ENCODE measurements at places on chromosomes 6 and 20.

DNA sequence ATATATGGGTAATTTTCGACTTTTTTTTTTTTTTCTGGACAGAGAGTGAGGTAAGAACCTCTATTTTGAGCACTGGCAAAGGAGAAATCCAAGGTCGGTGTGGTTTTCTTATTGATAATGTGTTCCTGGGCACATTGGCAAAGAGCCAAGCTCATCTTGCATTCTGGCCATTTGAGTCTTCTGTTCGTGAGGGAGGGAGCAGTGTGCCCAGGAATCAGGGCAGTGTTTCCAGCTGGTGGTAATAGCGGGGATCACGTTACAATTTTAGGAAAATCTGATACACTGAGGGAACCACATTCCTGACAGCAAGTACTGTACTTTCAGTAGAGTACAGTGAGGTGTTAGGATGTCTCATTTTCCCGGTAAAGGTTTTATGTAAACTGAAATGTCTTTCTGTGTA is 442.3 kb upstream of the MAP3K7 start:
- peak; percentile 50 for DNase-seq

- no peak for DNase-seq
Measured at GRCh38 chr6:32146687-32147086, 5.1 kb downstream of the PRRT1 start.

GRCh38 chr6:36027501-36028087 is at the start of gene MAPK14:
Gene MAPK14 (plus strand): TSS chr6:36027808. CDS start chr6:36028158, 350 bp downstream.
- peak; percentile 100 for DNase-seq

DNA sequence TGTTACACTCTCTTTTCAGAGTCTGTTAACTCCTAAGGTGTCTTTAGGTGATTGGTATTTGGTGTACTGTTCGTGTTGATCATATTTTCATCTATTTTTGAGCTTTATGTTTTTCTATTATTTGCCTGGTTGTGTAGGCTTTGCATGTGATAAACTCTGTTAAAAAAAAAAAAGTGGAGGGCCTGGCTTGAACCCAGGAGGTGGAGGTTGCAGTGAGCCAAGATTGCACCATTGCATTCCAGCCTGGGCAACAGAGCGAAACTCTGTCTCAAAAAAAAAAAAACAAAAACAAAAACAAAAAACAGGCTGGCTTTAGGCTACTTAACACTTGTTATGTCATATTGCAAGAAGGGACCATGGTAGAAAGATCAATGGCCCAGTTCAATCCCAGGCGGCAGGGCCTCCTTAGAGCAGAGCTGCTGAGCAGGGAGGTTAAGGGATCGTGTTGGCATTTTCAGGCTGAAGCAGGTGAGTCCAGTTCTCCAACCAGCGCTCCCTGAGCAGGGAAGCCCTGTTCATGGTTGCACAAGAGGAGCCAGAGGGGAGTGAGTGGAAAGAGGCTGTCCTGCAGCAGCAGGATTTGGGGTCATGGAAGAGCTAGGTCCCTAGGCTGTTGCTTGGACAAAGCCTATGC is 8.5 kb downstream of the PYGB start:
- no peak for DNase-seq

DNA sequence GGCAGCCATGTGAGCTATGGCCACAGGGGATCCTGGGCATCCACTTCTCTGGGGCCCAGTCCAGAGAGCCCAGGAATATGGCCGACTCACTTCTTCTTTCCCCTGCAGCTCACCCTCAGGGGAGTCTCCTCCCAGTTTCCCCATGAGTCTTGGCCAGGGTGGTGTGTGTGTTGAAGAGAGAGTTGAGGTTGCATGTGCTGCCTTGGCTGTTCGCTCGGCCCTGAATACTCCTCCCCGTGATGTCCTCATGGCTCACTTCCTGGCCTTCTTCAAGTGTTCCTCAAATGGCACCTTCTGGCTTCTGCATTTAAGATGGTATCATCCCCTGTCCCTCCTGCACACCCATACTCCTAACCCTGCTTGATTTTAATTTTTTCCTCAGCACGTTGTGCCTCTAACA is 3.2 kb upstream of the TREML1 start:
- DNase-seq: no peak

DNA sequence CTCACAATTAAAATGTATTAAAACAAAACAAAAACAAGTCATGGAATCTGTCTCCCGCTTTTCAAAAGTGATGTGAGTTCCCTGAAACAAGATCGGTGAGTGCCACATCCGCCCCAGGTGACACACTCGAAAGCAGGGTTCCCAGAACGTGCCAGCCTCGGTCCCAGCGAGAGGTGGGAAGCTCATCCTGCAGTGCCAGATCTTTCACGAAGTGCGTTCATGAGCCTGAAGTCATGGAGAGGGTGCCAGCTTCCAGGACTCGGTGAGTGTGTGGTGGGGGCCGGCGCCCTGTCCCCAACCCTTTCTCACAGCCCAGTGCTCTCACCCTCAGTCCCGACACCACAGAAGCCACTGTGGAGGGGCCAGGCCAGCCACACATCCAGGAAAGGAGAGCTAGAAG is 127.4 kb downstream of the WDR27 start:
- DNase-seq: no peak

DNA sequence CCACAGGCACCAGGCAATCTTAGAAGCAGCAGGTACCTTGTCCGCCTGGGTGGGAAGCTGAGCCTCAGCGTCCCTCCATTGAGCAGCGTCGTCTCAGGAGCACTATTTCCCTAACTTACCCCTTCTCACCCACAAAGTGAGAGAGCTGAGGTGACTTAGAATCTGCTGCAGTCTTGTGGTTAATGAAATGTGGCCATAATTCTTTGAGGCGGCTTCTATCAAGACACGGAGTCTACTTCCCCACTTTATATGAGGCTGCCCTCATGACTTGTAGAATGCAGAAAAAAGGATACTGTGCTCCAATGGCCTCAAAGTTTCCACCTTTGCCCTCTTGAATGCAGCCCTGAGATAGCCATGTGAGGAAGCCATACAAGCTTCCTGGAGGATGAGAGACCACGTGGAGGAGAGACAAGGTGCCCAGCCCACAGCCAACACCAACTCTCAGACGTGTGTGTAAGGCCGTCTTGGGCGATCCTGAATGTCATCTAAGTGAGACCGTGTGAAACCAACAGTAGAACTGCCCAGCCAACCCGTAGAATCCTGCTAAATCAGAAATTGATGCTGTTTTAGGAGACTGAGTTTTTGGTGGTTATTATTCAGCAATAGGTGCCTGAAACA is 9.1 kb upstream of the TAGAP start:
- no peak for DNase-seq

DNA sequence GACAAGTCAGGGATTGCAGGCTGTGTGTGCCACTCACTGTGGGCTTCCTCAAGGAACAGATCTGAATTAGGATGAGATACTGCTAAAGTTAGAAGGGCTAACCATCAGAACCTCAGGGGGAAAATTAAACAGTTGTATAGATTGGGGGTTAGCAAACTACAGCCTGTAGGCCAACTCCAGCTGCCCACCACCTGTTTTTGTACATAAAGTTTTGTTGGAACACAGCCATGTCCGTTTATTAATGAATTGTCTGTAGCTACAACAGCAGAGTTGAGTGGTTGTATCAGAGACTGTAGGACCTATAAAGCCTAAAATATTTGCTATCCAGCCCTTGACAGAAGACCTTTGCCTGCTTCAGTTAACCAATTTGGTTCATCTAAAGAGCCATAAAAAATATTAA is 127.2 kb upstream of the ECI2 start:
- no peak for DNase-seq

DNA sequence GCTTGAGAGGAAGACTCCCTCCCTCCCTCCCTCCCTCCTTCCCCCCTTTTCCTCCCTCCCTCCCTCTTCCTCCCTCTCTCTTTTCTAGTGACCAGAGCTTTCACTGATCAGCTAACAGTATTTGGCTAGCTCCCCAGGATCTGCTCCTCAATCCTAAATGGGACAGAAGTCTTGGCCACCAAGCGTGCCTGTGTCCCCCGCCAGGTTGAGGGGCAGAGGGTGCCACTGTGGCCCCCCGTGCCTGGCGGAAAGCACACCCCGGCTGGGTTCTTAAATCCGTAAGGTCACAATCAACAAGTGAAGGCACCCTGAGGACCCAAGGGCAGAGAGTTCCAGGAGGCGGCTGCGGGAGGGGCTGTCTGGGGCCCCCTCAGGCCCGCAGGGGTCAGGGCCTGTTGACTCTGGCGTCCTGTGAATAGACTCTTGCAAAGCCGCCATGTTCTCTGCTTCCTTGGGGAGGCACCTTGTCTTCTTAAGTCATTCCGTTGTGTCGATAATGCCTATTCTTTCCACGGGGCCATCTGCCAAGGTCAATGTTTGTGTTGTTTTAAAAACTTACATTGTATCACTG is 38.9 kb upstream of the STX16 start:
- no peak for DNase-seq

DNA sequence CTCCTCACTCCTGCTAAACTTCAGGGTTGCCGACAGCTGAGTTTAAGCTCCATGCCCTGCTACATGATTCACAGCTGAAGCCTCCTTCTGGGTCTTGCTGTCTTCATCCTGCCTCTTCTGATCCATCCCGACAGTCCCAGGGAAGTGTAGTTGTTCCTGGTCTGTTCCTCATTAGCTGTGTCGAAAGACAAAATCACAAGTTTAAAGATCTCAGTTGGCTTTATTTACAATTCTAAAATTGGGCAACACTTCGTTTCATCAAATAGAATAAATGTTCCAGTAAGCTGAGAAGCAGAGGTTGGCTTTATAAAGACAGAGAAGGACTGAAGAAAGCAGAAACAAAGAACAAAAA is 4.1 kb upstream of the SLC2A10 start:
- DNase-seq: no peak

DNA sequence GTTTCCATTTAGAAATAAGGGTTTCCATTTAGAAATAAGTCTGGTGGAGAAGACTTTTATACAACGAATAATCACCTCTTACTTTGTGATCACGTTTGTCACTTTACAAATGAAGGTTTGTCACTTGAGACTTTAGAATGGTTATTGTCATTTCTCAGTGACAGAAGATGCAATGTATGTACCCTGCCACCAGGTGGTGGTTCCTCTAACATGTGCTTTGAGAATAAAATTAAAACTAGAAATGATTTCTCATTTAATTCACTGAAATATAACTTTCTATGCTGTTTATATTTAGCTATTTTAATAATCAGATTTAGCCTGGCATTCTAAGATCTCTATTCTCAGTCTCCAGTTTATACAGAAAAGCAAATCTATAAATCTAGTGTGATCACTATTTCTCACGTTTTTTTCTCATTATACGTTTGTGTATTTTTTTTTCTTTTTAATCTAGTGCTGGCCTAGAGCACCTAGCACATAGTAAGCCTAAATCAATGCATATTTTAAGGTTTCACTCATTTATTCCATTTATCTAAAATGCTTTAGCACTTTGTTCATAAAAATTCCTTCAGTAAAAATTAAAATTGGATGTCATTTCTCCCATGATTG is 57.4 kb upstream of the TFAP2D start:
- peak; percentile 23 for DNase-seq

DNA sequence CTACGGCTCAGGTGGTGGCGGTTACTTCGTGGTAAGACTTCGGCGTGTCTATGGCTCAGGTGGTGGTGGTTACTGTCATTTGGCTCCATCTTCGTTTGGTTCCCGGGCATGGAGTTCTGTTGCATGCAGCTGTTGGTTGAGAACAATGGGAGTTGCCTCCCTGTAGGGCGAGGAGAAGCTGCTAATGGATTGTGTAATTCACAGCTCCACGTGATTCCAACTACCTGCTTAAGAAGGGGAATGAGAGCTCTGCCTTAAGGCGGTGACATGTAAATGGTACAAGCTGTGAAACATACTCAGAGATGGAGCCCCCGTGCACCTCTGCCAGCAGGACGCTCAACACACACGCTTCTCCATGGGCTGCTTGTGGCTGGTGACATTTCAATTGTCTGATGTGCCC is 12.4 kb upstream of the DACT2 start:
- no peak for DNase-seq

DNA sequence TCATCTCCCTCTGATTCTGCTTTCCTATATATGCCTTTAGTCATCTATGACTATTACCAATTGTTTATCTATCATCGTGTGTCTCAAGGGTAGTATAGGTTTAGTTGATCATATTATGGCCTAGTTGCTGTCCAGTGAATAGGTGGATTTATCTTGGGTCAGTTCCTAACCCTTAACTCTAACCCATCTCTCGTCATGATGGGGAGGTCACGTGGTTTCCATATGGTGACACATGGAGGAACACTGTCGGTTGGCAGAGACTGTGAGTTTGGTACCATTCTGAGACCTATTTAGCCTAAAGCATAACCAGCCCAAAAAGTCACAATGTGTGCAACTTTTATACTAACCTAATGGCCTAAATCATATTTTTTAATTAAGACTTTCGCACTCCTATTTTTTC is 103.5 kb downstream of the SAMD5 start:
- DNase-seq: no peak

DNA sequence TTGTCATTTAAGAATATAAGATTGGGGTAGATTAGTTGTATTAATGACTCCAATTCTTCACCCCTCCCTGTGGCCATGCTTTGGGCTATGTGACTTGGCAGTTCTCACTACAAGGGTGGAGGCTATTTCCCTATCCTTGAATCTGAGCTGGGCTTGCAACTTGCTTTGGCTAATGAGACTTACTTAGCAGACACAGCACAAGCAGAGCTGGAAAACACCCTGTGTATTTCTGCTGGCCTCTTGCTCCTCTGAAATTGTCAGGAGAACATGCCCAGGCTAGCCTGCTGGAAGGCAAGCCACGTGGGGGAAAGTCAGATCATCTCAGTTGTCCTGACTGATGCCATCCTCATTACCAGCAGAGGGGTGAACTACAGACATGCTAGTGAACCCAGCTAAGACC is 126.5 kb upstream of the HDGFL1 start:
- DNase-seq: no peak

DNA sequence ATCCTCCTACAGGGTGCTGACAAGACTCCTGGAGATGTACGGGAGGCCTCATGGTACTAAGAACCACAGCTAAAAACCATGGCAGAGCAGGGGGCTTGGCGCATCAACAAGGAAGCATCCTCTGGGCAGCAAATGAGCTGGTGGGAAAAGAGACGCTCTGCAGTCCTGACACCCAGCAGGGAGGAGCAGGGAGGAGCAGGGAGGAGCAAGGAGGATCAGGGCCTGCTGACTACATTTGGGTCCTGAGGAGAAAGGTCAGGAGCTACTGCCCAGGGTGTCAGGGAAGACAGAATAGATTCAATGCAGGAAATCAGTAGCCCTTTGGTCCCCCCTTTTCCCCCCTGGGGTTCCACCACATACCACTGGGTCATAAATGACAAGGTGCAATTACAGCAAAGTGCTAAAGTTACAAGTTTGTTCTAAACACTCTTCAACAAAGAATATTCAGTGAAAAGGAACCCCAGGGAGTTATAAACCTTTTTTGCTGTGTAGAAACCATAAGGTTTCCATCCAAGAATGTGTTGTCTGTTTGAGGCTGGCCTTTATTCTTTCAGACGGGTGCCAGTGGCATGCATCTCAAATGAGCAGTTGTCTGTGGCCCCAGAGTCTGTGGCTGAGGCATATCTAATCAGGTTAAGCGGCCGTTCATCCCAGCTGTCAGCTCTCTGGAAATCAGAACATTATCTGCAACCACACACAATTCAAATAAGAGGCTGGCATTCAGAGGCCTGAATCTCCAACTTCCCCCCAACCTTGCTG is 325.0 kb downstream of the CDC5L start:
- DNase-seq: peak; percentile 72

DNA sequence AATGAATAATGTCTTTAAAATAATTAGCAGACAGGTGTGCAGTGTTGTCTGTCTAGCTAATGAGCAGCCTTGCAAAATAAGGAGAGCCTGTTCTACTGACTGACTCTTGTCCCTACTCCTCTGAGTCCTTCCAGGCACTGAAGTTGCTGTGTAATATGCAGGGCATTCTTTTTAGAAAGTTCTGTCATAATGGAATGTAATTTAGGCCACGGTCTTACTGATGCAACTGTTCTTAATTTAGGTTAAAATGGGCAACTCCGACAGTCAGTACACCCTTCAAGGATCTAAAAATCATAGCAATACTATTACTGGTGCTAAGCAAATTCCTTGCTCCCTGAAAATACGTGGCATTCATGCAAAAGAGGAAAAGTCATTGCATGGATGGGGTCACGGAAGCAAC is 133.9 kb downstream of the TIAM2 start:
- no peak for DNase-seq
